Activated T-cell treated with anti-CD3 and anti-CD28 coated beads, Interleukin-2, amount 50 U/mL, for 72 hours (primary cell): ENCODE measurements at places on chromosomes 2 and 18.

GRCh38 chr18:22417496-22418188, at the start of gene CTAGE1:
Gene CTAGE1 (minus strand): TSS chr18:22417915. CDS start chr18:22417811, 104 bp downstream.
- no peak for DNase-seq

DNA sequence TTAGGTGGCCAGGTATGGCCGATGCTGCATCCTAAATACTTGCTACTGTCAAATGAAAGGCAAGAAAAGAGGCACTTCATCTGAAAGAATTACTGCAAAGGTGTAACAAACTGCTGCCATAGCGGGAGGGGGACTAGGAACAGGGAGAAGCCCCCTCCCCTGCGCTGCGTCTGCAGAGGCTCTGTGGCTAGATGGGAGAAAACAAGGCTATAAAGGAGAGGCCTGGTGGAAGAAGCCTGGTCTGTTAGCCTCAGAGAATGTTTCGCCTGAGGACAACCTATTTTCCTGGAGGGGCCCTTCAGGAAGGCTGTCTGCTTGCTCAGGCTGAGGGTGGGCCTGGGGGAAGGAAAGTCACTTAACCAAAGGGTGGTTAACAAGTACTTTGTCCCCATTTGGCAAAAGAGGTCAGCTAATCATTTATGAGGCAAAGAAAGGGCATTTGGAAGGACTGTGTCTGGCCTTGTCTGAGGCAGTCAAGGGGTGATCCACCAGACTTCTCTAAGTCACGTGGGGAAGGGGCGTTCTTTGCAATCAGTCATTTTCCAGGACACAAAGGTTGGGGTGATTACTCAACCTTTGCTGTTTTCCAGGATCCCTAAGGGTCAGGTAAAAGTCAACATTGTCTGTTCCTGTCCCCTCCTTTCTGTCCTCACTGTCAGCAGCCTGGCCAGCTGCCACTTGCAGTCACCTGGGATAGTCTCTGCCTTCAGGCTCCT, 103.0 kb upstream of the TMEM200C start:
- DNase-seq: no peak

- DNase-seq: no peak
Observed at GRCh38 chr2:111246620-111247061, 125.9 kb downstream of the BCL2L11 start.

DNA sequence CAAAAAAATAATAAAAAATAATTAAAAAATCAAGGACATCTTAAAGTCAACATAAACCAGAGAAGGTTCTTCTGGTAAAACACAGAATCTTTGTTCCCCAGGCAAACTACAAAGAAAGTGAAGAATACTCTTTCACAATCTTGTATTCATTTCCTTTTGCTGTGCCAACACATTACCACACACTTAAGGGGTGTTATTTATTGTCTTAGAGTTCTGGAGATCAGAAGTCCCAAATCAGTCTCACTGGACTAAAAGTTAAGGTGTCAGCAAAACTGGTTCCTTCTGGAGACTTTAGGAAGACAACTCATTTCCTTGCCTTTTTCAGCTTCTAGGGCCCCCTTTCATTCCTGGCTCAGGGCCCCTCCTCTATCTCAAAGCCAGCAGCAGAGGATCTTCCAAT, 12.2 kb upstream of the CAB39 start:
- DNase-seq: no peak

- no peak for DNase-seq
Observed at GRCh38 chr18:34806527-34806926, 96.4 kb downstream of the DTNA start.

DNA sequence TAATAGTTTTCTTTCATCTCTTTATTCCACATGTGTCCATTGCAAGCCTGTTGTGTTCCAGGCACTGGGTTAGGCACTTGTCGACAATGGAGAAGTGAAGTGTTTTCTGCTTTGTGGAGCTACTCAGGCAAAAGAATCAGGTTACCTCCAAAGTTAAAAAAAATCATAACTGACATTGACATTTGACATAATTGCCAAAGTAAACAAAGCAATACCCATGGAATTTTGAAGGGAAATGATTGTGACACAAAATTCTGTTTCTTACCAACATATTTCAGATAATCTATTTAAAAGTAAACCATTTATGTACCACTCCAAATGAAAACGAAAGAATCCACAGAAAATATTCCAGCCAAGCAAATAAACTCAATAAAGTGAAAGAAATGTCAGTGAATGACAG, 6.4 kb upstream of the TGFA start:
- no peak for DNase-seq

- DNase-seq: no peak
Observed at GRCh38 chr2:44522846-44523245, 161.1 kb downstream of the CAMKMT start.

- no peak for DNase-seq
Observed at GRCh38 chr2:22683914-22684313, 701.1 kb upstream of the KLHL29 start.

DNA sequence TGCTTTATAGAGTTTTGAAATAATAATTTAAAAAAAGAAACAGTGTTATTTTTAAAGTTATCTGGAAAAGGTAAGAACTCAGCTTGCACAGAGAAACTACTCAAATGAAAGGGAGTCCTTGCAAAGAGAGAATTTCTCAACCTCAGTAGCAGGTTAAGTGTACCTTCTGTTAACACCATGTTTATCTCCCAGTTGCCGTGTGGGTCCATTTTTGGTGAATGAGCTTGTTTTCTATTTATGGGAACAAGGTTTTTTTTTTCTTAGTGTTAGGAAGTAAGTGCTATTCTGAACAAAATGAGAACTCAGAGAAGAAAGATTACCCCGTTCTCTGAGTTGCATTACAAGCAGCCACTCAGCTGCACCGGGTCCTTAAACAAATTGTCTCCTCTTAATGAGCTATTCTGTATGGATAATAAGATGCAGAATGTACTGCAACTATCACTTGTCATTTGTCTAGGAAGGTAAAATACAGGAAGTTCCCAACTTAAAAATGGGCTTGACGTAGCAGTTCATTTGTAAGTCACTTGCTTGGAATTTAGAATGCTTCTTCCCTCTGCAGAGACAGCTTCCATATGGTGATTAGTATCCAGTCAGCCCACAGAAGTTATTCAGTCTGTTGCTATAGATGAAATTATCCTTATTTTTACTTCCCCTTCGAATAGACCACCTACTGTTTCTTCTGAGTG, 74.9 kb downstream of the LTBP1 start:
- DNase-seq: no peak
